ENCODE measurements at places on chromosomes 12 and 14.

DNA sequence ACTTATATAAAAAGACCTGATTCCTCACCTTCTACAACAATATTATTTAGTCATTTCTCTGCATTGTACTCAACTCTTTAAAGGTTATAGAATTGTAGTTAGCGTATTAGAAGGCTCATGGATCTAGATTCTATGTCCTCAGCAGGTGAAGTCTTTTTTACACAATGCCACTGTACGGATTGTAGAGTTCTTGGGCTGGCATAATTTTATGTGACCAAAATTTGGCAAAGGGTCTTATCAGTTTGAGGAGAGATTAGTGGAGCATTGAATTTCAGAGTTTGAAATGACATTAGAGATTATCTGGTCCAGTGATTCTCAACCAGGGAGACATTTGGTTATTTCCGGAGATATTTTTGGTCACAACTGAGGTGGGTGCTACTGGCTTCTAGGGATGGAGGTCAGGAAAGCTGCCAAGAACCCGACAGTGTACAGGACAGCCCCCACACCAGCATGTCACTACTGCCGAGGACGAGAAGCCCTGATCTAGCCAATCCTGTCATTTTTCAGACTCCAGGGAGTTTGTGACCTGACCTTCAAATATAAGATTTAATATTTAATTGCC lies 63.9 kb downstream of the BICD1 start:
- no peak for DNase-seq

- DNase-seq: no peak
Measured at GRCh38 chr12:54968181-54968730, 16.3 kb downstream of the TESPA1 start.

- no peak for DNase-seq
Measured at GRCh38 chr12:84973026-84973425, 60.4 kb upstream of the SLC6A15 start.

DNA sequence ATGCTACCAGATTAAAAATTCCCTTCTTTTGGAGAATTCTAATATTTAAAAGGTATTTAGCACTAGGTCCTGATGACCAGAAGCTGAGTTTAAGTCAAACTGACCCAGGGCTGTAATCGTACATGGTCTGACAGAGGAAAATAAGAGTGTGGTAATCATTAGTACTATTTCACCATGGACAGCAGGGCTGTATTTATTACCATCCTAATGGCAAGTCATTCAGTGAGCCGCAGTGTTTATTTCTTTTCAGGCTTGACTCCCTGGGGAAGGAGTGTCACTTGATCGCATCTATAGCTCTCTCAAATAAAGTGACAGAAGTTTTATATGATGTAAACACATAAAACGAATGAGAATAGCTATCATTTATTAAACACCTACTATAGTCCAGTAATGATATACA lies 261.8 kb downstream of the BTG1 start:
- DNase-seq: no peak

- DNase-seq: no peak
Measured at GRCh38 chr14:54622192-54622958, 55.4 kb downstream of the SAMD4A start.

DNA sequence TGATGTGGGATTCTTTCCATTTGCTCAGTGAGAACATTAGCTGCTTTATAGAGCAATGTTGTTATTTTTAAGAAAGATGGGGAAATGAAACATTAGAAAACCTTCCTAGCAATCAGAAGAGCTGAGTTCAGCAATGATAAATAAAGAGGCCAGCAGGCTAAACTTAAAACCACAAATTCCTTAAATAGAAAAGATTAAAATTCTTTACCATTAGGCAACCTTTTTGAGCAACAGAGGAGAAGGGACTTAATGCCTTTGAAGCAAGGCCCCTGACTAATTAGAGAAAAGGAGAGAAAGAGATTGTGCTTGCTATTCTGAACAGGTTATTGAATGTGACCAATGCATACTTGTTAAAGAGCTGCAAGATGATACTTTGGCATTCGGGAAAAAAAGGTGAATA lies 160.8 kb upstream of the LMO3 start:
- no peak for DNase-seq

GRCh38 chr12:15344561-15344960 lies 22.3 kb downstream of the PTPRO start:
- no peak for DNase-seq

GRCh38 chr12:113463746-113464451 lies 7.8 kb downstream of the LHX5 start:
- no peak for DNase-seq

DNA sequence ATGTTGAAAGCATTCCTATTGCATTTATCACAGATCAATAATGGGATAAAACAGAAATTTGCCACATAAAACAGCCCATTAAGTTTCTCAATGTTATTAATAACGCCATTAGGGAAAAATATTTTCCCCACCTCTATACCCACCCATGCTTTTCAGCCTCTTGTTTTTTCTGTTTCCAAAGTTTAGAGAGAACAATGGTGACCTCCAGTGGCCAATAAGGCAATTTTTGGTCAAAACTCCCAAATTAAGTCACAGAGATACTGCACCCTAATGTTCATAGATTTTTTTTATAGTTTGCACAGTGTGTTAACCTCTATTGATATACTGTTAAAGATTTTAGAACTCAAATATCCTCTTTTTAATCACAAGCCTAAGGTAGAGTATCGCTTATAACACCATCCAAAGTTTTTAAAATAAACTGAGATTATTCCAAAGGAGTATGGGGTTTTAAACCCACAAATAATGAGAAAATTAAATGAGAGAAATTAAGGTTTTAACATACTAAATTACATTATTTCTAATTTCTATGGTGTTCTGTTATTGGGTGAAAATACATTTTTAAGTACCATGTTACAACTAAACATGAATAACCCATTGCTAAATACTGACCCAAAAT lies 184.7 kb upstream of the DCN start:
- no peak for DNase-seq

DNA sequence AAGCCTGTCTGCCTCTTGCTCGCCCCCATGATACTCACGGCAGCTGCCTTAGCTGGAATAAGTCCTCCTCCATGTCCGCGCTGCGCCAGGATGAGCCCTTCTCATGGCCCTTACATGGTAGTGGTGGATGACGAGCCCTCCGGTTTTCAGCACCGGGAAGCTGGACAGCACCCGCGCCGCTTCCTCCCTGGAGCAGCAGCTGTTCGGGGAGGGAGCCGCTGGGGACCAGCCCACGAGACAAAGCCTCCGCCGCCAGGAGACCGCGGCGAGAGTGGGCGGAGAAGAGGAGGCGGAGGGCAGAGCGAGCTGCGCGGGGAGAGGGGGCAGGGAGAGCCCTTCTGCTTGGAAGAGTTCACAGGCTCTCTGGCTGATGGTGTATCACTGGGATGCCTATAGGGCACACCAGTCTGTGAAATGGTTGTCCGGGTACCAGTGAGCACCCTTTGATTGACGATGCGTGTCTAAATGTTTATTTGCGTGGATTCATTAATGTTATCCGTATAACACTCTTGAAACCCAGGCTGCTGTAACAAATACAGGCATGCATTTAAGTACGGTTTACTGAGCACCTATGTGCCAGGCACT lies at the start of gene SVOP:
Gene SVOP, minus strand, starts transcription at position 273 of the 585 bp plus-strand sequence. Its CDS starts 200 bp downstream, at position 73.
- DNase-seq: no peak

- DNase-seq: no peak
Measured at GRCh38 chr14:72024504-72024903, 92.3 kb downstream of the RGS6 start.

DNA sequence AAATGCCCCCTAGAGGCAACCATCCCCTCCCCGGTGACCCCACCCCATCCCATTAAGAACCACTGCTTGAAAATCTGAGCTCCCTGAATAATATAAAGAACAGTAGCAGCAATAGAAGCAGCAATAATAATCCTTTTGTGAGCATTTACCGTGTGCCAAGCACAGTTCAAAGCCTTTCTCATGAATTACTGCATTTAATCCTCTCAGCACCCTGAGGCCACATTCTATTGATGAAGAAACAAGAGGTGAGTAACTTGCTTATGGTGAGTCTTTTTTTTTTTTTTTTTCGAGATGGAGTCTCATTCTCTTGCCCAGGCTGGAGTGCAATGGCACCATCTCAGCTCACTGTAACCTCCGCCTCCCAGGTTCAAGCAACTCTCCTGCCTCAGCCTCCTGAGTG lies 65.0 kb downstream of the KCNK10 start:
- DNase-seq: no peak

Measured in activated gamma-delta T cell (primary cell).